Neural crest cell (in vitro differentiated cells): ENCODE measurements at places on chromosomes 2 and 18. TPM values are rescaled to one million over a fixed set of nuclear protein-coding genes. Genes with fewer than 3 reads are reported as not detected.

Gene CROCC2
- total RNA-seq: not detected in 2 replicates

Gene TUBB8B
- total RNA-seq: not detected in 2 replicates

Gene TAF1B
- total RNA-seq: 35.7 and 36.8 TPM in 2 replicates

Gene SOWAHC
- total RNA-seq: 10.4 and 10.9 TPM in 2 replicates

Gene TTLL4
- total RNA-seq: 116 and 123 TPM in 2 replicates

Gene ACSL3
- total RNA-seq: 89.0 and 89.5 TPM in 2 replicates

Gene TMEM127
- total RNA-seq: 28.8 and 30.6 TPM in 2 replicates

Gene CAVIN2
- total RNA-seq: not detected in 2 replicates

Gene MAP4K3
- total RNA-seq: 32.3 and 37.1 TPM in 2 replicates

Gene CRYGB
- not detected in 2 replicates for total RNA-seq

Gene PROC
- not detected in 2 replicates for total RNA-seq

Gene DNMT3A
- 113 and 114 TPM in 2 replicates for total RNA-seq

Gene UBR3
- total RNA-seq: 29.5 and 30.2 TPM in 2 replicates

Gene ERMN
- total RNA-seq: 0.09 and 0.44 TPM in 2 replicates

Gene GAD1
- total RNA-seq: 0.39 and 0.82 TPM in 2 replicates
